Activated CD4-positive, alpha-beta T cell treated with anti-CD3 and anti-CD28 coated beads, Interleukin-2, amount 10 ng/mL, durations not matched to agents 7 days and 5 days (primary cell): ENCODE measurements at places on chromosomes 3 and 15. TPM values are rescaled to one million over a fixed set of nuclear protein-coding genes. Genes with fewer than 3 reads are reported as not detected.

- no peak for DNase-seq
Observed at GRCh38 chr3:190533511-190534281, 19.8 kb downstream of the IL1RAP start.

DNA sequence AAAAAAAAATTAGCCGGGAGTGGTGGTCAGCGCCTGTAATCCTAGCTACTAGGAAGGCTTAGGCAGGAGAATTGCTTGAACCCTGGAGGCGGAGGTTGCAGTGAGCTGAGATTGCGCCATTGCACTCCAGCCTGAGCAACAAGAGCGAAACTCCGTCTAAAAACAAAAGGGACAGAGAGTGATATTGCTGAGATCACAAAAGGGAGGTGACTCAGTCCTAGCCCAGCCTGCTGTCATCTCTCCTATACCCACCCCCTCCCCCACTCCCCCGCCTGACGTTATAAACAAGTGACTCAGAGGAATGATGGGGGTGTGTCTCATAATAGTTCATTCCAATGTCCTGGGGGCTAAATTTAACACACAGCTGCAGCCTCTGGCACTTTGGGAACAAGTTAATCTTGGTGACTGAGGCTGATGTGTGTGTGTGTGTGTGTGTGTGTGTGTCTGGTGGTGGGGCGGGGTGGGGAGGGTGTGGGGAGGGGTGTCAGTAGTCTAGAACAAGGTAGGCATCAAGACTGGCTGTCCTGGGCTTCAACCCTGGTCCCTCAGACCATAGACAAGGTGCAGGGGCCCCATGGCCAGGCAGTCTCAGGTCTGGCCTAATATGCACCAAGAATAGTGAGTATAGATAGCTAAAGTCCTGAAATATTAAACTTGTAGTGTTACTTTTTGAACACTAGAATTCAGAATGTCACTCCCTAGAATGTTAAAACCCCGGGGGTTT is 1.3 kb upstream of the KLHL40 start:
- no peak for DNase-seq

The CLDN11 gene
- total RNA-seq, result not detected

The SST gene
- not detected for total RNA-seq
